ENCODE measurements at places on chromosomes 16 and 17. TPM values are rescaled to one million over a fixed set of nuclear protein-coding genes. Genes with fewer than 3 reads are reported as not detected.

KAT7 gene
- 78.9 TPM for total RNA-seq

DNA sequence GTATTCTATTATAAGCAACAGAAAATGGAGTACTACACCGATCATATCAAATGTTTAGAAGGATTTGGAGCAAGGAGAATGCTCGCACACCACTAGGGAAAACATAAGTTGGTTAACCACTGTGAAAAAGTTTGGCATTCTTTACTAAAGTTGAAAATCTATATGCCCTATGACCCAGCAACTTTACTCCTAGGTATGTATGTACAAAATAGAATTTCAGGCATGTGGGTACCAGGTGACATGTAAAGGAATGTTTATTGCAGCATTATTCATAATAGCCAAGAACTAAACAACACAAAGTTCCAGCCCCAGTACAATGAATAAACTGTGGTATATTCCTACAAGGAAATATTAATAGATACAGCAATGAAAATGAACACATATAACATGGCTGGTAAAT is 5.8 kb upstream of the HBZ start:
- no peak for DNase-seq

CIITA gene
- 9.7 TPM for total RNA-seq

- no peak for DNase-seq
Observed at GRCh38 chr17:18197535-18198194, 14.0 kb downstream of the ALKBH5 start.

GRCh38 chr16:83852774-83853173 is 45.0 kb downstream of the HSBP1 start:
- no peak for DNase-seq

GRCh38 chr16:77790912-77791311 is 2.5 kb downstream of the VAT1L start:
- DNase-seq, result no peak

GRCh38 chr16:11260596-11260966 is 4.6 kb upstream of the SOCS1 start:
- DNase-seq, result no peak

GRCh38 chr16:19003935-19004334 is 20.2 kb downstream of the TMC7 start:
- DNase-seq, result no peak

RNF43 gene
- 6.1 TPM for total RNA-seq
